ENCODE measurements at places on chromosomes 3 and 15.

GRCh38 chr15:67796196-67797127 lies 28.8 kb upstream of the SKOR1 start:
- DNase-seq: no peak

DNA sequence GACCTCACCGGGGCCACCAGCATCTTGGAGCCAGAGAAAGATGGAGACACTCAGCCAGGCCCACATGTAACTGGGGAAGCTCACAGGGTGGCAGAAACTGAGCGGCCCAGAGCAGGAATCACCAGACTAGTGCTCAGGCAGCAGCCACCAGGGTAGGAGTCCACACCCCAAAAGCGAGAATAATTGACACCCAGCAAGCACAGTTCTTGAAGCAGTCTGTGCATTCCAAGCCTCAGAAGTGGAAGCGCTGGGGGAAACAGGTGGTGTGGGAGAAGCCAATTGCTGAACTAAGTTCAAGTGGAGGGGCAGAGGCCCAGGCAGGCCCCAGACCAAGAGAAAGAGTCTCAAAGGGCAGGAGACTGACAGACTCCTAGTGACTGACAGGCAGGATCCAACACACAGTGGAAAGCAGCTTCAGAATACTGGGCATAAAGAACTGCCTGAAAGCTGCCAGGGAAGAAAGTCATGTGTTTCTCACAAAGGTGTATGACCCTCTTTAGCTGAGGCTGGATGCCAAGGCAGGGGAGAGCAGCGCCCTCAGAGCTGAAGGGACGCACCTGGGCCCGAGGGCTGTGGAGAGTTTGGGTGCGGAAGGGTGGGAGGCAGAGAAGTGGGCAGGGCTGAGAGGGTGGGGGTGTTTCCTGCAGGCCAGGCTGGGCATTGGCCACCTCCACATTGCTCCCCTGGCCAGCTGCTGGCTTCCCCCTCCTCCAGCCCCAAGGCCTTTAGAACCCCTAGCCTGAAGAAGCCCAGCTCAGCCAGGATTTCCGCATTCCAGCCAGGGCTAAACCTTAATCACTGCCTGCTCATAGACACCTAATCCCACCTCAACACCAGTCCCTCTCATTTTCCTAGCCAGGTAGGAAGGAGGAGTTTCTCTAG lies 7.7 kb downstream of the NT5DC2 start:
- no peak for DNase-seq

DNA sequence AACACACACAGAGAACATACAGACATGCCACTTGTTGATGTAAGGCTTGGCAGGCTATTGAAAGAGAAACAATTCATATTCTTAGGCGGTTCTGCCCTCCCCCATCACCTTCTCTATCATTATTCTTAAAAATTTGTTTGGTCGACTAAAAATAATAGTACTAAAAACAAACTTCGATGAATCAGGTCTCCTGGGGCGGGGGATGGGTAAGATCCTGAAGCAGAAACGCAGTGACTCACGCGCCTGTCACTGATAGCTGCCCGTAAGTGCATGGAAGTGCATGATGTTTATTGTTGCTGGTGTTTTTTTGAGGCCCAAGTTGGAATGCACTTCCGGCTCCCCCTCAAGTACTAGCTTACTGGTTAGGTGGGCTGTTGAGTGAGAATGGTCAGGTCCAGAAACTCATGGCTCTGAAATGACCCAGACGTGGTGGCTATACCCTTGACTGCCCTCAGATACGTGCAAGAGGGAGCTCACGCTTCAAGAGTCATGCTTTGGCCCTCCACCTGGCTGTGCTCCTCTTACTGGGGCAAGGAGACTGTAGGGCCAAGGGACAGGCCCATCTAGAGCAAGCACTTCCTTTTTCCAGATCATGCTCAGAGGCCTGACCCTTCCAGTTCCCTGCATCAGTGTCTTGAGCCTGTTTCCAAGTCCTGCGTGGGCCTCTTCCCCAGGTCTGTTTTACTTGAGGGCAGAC lies 10.9 kb downstream of the SMAD3 start:
- DNase-seq: no peak

- DNase-seq: no peak
Observed at GRCh38 chr15:43294091-43294706, 27.5 kb upstream of the TGM5 start.

DNA sequence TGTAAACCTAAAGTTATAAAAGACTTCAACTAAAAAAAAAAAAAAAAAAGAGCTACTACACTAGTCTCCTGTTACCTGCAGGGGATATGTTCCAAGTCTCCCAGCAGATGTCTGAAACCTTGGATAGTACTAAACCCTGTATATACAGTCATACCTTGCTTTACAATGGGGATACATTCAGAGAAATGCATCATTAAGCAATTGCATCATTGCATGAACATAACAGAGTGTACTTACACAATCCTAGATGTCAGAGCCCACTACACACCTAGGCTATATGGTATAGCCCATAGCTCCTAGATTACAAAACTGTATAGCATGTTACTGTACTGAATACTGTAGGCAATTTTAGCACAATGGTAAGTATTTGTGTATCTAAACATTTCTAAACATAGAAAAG lies 119.1 kb downstream of the GMPS start:
- DNase-seq: no peak

DNA sequence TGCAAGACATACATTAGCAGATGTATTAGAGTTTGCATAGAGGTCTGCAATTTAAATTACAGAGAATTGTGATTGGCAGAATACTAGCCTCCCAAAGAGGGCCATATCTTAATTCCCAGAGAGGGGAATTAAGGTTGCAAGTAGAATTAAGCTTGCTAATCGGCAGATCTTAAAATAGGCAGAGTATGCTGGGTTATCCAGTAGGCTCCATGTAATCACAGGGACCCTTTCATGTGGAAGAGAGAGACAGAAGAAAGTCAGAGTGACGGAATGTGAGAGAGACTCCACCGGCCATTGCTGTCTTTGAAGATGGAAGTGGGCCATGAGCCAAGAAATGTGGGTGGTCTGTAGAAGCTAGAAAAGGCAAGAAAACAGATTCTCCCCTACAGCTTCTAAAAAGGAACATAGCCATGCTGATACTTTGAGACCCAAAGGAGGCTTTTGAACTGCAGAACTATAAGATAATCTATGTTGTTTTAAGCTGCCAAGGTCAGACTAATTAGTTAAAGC lies 38.8 kb downstream of the IMPG2 start:
- DNase-seq: no peak

- DNase-seq: no peak
Observed at GRCh38 chr3:131541288-131541687, 38.5 kb upstream of the MRPL3 start.

DNA sequence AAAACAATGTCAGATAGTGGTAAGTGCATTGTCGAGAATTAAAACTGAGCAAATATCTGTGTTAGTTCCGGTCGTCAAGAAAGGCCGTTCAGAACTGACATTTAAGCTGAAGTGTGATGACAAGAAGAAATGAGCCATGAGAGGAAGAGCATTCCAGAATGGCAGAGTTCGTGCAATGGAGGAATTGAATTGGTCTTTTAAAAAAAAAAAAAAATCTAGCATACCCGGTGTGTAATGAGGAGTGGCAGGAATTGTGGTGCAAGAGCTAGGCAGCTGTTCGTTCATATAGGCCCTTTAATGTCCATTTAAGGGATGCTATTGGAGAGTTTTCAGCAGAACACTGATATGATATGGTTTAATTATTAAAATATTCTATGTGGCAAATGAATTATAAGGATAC lies 2.6 kb upstream of the GBE1 start:
- no peak for DNase-seq

- DNase-seq: no peak
Observed at GRCh38 chr15:52018244-52018643, 775 bp upstream of the MAPK6 start.

- DNase-seq: no peak
Observed at GRCh38 chr3:141877911-141878310, 1.5 kb downstream of the ATP1B3 start.

- DNase-seq: no peak
Observed at GRCh38 chr3:168212664-168213285, 117.1 kb upstream of the GOLIM4 start.

DNA sequence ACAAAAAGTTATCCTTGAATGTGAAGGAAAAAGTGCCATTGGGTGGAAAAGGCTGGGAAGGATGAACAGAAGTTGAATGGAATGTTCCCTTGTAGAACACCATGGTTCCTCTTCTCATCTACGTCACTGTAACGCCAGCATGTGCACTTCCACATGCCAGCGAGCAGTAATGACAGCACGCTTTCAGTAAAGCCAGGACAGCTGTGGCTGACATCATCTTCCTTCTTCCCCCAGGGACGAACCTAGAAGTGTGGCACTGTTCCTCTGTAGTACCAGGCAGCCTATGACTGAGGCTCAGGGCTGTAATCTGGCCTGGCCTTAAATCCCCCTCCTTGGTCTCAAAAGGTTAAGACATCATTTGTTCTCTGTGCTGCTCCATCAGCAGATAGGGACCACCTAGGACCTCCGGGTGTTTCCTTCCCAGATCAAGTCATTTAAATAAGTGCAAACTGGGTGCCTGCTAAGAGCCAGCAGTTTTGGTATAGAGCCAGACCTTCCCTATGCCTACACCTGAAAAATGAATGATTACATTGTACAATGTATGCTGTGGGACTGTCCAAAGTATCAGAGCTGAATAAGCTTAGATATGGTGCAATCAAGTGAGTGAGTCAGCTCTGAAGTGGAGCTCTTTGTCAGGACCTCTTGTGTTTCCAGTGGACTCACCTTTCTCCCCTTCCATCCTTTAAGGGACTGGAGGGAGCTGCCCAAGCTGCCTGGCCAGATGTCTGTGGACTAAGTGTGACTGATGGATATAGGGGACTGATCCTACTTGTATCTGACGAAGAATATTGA lies 5.6 kb upstream of the SRPRB start:
- no peak for DNase-seq

DNA sequence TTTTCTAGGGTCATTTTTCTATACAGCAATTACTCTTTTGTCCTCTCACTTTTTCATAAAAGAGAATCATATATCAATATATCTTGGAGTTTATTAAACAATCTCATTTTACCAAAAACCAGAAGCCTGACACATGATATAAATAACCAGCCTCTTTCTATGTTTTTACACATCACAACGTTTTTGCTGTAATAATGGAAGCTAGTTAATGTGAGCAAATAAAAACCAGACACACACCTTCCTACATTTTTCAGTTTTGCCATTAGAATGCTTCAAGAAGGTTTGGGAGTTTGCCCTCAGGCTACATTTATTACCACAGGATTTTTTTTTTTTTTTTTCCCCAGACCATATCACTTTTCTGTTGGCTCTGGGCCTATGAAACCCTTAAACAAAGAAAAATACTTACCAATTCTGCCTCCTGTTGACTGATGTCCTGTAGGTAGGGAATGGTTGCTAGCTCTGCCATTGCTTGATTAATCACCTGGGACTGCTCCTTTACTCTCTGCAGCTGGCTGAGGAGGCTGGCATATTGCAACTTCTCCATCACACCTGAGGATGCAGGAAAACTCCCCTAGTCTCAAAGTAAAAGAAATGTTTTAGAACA lies 165.5 kb downstream of the ECT2 start:
- DNase-seq: no peak

GRCh38 chr3:172014145-172014544 lies 25.2 kb upstream of the FNDC3B start:
- DNase-seq: no peak

DNA sequence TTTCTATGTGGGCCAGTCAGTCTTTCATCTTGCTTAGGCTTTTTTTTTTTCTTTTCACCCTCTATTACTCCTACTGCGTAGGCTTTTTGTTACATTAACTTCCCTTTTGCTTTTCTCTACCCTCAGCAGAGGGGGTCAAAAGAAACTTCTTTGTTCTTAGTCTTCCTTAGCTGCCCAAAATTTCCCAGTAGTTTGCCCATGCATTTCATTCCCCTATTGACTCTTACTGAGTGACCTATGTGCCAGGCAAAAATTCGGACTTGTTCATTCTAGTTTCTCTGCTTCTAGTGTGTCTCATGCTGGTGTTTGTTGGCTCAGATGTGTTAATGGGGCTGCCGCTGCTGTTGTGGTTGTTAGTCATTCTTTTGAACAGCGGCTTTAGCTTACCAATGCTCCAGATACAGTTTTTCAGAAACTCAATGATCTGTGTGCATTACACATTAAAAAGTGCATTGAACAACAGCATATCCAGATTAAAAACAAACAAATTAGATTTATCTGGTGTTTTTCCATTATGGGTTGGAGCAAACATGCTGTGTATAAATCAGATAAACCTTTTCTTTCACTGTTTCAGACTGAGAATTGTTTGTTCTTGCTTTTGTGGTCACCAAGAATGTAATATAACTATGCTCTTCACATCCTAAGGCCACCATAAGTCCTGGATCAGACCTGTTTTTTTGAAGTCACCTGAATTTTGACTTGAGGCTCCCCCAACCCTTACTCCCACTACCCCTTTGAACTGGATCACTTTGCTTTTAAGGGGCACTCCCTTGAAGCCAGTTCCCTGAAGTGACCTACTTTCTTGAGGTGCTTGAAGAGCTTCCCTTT lies 43.1 kb downstream of the PDE8A start:
- no peak for DNase-seq

DNA sequence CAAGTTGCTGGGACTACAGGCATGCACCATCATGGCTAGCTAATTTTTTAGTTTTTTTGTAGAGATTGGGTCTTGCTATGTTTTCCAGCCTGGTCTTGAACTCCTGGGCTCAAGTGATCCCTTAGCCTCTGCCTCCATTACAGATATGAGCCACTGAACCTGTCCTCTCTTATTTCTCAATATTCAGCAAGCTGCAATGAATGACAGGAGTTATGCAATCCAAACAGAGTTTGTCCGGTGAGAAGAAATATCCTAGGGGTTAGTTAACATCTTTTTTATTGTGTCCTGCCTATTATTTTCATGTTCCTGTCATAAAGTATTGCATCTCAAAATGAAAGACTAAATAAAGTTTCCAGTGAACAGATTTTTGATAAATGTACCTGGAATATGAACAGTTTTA lies 1161.4 kb downstream of the OTOL1 start:
- no peak for DNase-seq

- DNase-seq: no peak
Observed at GRCh38 chr15:81858586-81858985, 187.2 kb downstream of the MEX3B start.

DNA sequence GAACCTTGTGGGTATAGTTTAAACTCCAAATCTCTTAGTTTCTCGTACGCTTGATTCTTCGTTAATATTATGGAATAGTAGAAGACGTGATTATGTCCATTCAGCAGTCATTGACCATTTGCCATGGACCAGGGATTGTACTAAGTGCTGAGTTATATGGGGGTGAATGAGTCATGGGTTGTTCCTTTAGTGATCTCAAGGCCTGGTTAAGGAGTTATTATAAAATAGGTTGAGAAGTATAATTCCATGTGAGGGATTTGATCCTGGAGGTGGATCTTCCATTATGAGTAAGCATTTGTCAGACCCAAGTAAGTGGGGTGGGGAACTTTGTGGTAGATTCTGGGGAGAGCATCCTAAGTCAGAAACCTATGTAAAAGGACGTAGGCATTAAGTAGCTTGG lies 15.4 kb downstream of the NR2C2 start:
- no peak for DNase-seq

Data from activated CD8-positive, alpha-beta memory T cell treated with anti-CD3 and anti-CD28 coated beads for 1 hour (primary cell).